ENCODE measurements at places on chromosomes 6 and 20.
A peak's percentile ranks its signal among the peaks of the same experiment; 100 is the strongest.

- no peak for DNase-seq
Measured at GRCh38 chr6:159890792-159891191, at the start of gene MAS1. TSS of gene MAS1 (plus strand) at chr6:159890988. CDS start at chr6:159906956, 15,968 bp downstream.

GRCh38 chr20:46898423-46898822 is 3.8 kb downstream of the EYA2 start:
- DNase-seq = no peak

- no peak for DNase-seq
Measured at GRCh38 chr6:89409461-89410035, 2.5 kb downstream of the RRAGD start.

DNA sequence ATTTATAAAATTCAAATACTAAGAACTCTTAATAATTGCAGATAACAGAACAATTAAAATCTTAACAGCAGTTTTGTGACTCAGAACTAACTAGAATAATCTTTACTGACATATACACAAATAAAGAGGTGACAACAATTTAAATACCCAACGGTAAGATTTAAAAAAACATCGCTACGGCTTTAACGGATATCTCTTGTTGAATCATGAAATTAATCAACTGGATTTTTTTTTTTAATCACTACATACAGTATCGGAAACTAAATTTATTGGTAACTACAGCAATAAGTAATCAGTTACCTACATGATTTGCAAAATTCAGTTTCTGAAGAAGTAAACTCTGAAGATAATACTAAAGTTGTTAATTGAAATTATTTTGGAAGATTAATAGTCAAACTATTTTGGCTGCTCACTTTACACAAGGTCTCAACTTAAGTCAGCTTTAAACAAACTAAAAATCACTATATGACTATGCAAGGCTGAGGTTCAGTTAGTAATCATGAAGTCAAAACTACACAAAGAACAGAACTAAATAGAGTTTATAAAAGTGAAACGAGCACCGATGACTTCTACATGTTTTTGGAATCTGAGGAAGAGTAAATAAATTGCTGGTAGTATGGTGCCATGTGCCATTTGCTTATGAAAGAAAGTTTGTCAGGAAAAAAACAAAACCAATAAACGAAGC is 128.8 kb downstream of the HUS1B start:
- no peak for DNase-seq

GRCh38 chr6:148497257-148497656 is 154.6 kb downstream of the SASH1 start:
- DNase-seq = no peak

DNA sequence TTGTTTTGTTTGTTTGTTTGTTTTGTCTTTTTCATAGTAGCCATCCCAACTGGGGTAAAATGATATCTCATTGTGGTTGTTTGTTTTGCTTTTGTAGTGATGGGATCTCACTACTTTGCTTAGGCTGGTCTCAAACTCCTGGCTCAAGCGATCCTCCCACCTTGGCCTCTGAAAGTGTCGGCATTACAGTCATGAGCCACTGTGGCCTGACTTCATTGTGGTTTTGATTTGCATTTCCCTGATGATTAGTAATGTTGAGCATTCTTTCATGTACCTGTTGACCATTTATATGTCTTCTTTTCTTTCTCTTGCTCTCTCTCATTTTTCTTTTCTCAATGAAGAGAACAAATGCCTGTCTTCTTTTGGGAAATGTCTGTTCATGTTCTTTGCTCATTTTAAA is 30.8 kb upstream of the HLA-DOA start:
- DNase-seq = no peak

DNA sequence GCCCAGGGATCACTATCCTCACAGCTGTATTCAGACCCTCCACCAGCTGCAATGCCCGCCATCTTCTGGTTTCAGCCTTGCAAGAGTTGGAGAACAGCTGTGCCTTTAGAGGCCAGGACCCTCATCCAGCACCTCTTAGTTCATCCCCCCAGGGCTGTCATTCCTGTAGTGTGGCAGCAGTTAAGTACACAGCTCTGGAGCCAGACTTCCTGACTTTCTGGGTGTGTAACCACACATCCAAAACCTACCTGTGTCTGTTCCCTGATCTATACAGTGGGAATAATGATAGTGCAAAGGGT is 452 bp upstream of the TREM2 start:
- no peak for DNase-seq

DNA sequence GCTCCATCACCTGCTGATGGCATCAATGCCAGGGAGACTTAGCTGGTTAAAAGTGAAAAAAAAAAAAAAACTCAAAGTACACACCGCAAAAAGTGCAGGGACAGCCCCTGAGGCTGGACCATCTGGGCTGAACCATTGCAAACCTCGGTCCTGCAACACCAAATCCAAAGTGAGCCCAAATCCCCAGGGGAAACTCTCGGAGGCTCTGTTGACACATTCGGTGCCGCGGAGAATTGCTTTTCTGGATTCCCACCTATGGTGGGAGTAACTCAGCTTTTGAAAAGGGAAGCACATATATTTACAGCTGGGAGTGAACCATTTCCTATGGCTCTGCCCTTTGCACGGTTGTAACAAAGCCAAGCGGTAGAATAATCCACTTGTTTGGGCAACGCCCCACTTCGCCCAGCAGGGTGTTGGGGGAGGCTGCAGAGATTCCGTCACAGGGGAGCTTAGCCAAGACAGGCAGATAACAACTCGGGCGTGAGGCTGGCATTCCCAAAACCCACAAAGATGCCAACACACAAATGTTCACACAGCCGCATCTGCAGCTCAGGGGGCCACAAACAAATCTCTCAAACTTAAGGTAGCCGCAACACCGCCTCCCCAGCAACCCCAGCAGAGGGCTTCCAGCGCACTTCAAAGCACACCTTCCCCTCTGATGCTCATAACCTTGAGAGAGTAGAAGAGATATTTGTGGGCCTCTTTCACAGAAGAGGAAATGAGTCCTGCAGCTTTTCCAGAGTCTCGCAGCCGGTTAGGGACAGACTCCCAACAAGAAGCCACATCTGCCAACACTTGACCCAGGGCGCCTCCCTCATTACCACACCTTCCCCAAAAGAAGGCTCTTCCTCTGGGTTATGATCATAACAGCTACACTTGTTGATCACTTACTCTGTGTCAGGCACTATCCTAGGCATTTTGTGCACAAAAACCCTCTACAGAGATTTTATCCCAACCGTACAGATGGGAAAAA is 11.4 kb downstream of the ZC3H12D start:
- DNase-seq = no peak

DNA sequence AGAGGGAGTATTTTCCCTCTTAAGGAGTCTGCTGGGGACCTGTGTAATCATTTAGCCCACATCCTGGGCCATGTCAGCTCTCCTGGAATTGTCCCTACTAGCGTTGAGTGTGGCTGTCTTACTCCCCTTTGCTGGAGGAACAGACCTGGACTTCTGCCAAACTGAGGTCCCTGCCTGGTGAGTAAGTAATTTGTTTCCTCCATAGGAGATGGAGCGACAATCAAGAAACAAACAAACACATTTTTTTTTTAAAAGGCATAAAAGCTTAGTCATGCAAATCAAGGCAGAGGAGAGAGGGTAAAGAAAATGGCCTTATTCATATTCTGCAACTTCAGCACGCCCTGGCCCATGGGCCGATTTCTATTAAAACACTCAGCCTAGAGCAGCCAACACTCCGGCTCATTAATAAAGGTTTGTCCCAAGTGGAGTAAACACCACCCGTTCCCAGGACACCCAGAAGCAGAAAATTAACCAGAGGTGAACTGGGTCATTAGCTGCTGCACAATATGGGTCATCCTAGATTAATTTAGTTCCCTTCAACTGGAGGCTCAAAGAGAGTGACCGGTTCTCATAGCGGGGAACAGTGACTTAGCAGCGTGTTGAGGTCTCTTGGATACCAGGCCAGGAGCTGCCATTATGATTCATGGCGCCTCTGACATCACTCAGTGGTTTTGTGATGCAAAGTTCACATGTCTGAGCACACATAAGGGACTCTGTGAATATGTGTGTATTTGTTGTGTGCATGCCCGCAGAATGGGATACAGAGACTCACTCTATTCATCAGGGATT is 165.0 kb upstream of the SULF2 start:
- no peak for DNase-seq

- no peak for DNase-seq
Measured at GRCh38 chr6:33738153-33738552, 8.6 kb downstream of the IP6K3 start.

- DNase-seq = peak; percentile 35
Measured at GRCh38 chr6:28981431-28981832, 23.7 kb downstream of the ZNF311 start.

GRCh38 chr6:14092838-14093789 is 24.5 kb upstream of the CD83 start:
- DNase-seq = no peak

DNA sequence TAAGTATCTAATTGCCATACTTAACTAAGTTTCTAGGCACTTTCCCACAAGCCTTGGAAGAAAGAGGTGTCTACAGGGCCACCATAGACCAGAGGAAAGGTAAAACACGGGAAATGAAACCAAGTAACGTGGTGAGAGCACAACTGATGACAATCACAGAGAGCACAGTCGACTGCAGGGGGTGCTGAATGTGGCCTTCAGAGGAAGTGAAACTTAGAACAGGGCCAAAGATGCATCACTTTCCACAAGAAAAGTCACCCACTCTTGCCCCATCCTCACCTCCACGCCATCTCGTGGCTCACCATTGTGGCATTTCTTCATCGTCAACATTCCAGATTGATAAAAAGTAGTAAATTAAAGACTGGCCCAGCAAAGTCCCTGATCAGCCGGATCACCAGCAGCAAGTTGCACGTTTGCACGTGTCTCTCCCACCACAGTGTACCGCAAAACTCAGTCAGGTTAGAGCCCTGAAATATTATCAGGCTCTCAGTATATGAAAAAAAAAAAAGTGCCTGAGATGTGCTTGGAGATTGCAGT is 31.4 kb downstream of the HIVEP2 start:
- no peak for DNase-seq

DNA sequence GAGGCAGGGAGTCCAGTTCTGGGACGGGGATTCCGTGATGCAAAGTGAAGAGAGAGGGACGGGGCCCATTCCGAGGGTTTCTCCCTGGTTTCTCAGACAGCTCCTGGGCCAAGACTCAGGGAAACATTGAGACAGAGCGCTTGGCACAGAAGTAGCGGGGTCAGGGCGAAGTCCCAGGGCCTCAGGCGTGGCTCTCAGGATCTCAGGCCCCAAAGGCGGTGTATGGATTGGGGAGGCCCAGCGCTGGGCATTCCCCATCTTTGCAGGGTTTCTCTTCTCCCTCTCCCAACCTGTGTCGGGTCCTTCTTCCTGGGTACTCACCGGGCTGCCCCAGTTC is 35.9 kb upstream of the HLA-G start:
- no peak for DNase-seq

GRCh38 chr20:11376420-11376819 is 541.3 kb upstream of the BTBD3 start:
- no peak for DNase-seq

DNA sequence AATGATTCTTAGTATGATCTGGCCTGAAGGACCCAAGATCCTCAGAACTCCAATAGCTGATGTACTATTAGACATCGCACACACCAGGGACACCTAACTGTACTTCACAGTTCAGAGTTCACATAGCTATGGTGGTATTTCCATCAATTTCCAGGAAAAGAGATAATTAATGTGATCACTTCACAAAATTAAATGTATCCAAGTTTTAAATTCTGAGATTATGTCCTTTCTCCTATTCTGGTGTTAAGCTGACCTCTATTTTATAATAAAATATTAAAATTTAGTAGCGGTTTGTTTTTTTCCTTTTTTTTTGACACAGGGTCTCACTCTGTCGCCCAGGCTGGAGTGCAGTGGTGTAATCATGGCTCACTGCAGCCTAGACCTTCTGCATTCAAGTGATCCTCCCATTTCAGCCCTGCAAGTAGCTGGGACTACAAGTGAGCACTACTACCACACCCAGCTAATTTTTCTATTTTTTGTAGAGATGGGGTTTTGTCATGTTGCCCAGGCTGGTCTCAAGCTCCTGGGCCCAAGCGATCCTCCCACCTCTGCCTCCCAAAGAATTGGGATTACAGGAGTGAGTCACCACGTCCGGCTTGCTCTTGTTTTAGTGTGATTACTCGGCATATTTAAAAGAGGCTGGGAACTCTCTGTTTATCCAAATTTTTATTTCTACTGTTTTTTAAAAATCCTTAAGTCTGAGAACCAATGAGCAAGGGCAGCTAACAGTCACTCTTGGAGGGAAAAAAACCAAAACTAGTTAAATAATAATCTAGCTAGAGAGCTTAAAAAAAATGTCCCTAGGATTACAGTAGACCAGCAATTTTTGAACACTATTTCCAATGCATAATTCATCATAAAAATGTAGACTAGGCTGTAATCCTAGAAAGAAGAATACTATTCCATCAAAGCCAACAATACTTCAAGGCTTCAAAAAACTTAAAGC is 16.0 kb downstream of the KIF13A start:
- no peak for DNase-seq

- DNase-seq = no peak
Measured at GRCh38 chr20:44354979-44355497, 461 bp upstream of the HNF4A start.

DNA sequence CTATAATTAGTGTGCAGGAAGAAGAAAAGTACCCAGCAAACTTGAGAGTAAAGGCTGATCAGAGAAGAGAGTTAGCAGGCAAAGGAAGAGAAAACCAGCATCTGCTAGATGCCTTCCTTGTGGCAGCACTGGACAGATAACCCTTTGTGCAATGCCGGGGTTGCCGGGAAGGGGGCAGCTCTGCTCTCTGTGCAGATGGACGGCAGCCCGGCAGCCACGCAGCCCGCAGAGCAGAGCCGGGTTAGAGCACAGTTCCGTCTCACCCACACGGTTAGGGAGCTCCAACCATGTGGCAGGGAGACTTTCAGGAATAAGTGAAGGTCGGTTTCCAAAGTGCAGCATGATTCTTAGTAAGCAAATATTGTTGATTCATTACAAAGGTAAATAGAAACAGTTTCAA is 80.0 kb upstream of the RPS6KA2 start:
- DNase-seq = no peak

DNA sequence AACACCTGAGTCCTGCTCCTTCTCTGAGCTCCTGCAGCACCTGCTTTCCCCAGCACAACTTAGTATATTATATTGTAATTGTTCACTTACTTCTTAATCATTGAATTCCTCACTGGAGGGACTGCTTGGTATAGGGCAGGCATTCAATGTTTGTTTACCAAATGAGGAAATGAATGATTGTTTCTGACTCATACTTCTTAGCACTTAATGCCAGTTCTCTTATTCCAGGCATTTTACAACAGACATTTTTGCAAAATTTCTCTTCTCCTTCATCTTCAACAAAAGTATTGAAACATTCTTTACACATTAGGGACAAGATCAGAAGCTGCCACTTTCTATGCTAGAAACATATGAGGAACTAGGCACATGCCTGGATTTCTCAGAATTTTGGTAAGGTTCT is 119.4 kb downstream of the TBX18 start:
- no peak for DNase-seq

GRCh38 chr20:34164381-34164984 is 52.4 kb upstream of the EIF2S2 start:
- no peak for DNase-seq

- DNase-seq = no peak
Measured at GRCh38 chr6:56766806-56767178, 124.1 kb upstream of the DST start.

DNA sequence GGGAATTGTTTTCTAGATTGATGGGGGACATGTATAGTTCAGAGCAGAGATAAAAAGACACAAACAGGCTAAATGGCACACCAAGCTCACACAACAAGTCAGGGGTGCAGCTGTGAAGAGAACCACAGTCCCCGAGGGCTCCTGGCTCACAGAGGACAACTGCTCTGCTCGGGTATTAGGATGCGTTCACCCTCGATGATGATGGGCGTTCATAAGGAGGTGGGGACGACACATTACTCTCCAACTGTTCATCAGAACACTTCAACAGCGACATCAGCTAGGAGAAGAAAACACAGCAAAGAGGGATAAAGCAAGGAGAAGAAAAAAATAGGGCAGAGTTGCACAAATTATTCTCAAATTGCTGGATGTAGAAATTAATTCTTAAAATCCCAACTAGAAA is 174.8 kb upstream of the RREB1 start:
- DNase-seq = no peak

Measured in fibroblast of skin of left biceps (primary cell).